ENCODE measurements at places on chromosomes 6 and 20. TPM values are rescaled to one million over a fixed set of nuclear protein-coding genes. Genes with fewer than 3 reads are reported as not detected.

The CALHM5 gene
- total RNA-seq, result 0.28 TPM

The CD93 gene
- 6.8 TPM for total RNA-seq

The SIRPD gene
- not detected for total RNA-seq

The HINT3 gene
- 16.6 TPM for total RNA-seq

GRCh38 chr20:36792422-36792821 lies 18.9 kb upstream of the DSN1 start:
- no peak overlapping the region for H3K4me3 ChIP-seq
- no peaks in the 10 kb centered on the region for H3K4me1 ChIP-seq
- DNase-seq, result no peak
- no peak overlapping the region for H3K27ac ChIP-seq

- H3K4me1 ChIP-seq, result no peaks in the 10 kb centered on the region
- H3K4me3 ChIP-seq, result no peak overlapping the region
- no peaks in the 10 kb centered on the region for H3K27me3 ChIP-seq
- no peak overlapping the region for H3K27ac ChIP-seq
These were observed 37.0 kb upstream of the BTBD3 start for GRCh38 chr20:11880680-11881079.

DNA sequence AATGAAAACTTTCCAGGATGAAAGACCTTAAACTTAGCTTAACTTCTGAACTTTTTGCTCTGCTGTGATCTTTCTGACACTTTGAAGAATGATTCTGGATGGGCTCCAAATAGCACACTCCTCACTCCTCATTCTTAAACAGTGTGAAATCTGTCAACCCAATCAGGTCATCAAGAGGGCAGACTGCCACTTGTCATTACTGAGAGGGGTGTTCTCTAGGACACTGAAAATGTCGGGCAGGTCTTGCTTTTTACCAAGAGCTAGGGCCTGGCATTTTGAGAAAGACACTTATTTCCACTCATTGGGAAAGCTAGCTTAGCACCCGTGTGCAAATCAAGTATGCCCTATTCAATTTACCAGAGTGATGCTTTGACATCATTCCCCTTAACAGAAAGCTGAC lies 122.2 kb downstream of the MTFR2 start:
- H3K27me3 ChIP-seq, result no peaks in the 10 kb centered on the region
- H3K4me1 ChIP-seq, result no peaks in the 10 kb centered on the region
- DNase-seq, result no peak

DNA sequence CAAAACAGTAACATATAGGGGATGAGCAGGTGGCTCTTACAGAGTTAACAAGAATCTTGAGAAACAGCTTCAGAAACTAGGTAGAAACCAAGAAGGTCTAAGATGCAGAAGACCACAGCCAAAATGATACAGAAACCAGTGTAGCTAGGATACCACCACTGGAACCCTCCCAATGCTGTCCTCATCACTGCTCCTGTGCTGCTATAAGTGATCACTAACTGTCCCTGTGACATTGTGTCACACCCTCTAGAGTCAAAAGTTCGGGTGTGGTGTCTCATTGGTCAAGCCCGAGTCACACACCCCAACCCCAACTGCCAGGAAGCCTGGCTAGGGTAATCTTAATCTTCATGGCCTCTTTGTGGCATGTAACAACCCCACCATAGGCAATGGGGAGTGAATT lies 153.1 kb downstream of the RCAN2 start:
- no peak overlapping the region for H3K4me3 ChIP-seq
- H3K36me3 ChIP-seq, result no peaks in the 10 kb centered on the region
- no peak for DNase-seq
- H3K27ac ChIP-seq, result no peak overlapping the region
- no peaks in the 10 kb centered on the region for H3K4me1 ChIP-seq

DNA sequence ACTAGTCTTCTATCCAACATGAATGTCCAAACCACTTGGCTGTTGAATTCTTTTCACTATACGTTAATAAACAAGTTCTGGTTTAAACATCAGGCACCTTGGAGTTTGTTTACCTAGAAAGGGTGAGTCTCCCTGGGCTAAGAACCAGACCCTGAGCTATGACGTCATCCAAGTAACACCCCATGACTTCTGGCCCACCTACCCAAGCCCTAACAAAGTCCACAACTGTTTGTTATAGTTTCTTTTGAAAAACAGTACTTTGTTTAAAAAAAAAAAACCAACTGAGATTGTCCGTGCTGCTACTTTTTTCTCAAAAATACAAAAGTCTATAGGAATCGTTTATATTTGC lies 146.9 kb upstream of the BEND6 start:
- H3K27me3 ChIP-seq, result no peaks in the 10 kb centered on the region
- no peak overlapping the region for H3K27ac ChIP-seq
- DNase-seq, result no peak
- H3K36me3 ChIP-seq, result no peaks in the 10 kb centered on the region
- no peaks in the 10 kb centered on the region for H3K4me1 ChIP-seq

DNA sequence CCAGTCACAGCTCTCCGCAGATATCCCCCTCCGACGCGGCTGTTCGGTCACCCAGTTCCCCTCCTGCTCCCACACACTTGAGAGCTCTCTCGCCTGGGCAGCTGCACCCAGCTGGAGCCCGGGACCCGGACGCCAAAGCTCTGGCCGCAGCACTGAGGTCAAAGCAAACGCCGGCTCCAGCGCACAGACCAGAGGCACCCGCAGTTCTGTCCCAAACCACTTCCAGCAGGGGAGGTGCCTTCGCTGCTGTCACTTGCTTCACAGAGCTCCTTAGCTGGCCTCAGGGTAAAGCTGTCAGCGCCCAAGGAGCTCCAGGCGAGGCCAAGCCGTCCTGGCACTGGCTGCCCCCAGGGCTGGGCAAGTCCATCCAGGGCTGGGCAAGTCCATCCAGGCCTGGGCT lies 27.9 kb downstream of the SLC2A4RG start:
- no peak overlapping the region for H3K4me3 ChIP-seq
- no peaks in the 10 kb centered on the region for H3K36me3 ChIP-seq
- DNase-seq, result no peak
- H3K27me3 ChIP-seq, result no peaks in the 10 kb centered on the region
- no peak overlapping the region for H3K27ac ChIP-seq
